ENCODE measurements at places on chromosomes 11 and 22.
A peak's percentile ranks its signal among the peaks of the same experiment; 100 is the strongest.

GRCh38 chr22:17990942-17991341 is 33.4 kb downstream of the MICAL3 start:
- DNase-seq: no peak

- no peak for DNase-seq
Measured at GRCh38 chr11:116631201-116631600, 141.6 kb downstream of the BUD13 start.

GRCh38 chr11:30801357-30801756 is 215.2 kb upstream of the MPPED2 start:
- DNase-seq: no peak

DNA sequence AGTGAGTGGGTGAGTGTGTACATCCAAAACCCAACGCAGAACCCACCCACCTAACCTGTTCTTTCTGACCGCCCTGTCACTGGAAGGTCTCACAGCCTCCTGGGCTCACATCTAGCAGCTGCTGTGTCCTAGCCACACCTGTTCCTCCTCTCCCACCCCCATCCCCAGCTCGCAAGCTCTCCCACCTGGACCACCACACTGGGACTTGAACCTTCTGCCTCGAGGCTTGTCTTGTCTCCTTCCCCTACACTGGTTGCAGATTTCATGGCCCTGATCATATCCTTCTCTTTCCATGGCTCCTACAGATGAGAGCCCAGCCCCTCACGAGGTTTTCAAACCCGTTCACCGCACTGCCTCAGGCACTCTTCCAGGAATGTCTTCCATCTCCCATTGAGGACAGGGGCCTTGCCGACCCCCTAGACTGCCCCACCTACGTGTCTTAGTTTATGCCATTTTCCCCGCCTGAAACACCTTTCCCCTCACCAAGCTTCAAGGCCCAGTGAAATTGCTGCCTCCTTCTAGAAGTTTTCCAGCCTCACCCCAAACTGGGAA is 6.7 kb downstream of the IFITM10 start:
- no peak for DNase-seq

DNA sequence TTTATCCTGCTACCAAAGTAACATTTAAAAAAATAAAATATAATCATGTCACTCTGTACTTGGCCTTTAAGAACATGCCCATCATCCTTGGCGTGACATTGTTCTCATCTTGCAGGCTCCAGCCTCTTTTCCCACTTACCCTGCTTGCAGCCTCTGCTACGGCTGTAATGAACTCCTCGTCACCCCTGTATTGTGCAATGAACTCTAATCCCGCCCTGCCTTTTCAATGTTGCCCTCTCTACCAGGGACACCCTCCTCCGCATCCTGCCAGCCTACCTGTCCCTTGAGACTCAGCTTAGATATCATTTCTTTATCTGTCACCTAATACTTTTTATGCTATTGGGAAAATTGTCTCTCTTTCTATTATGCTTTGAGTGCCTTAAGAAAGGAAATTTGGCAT is 12.6 kb upstream of the MMP20 start:
- no peak for DNase-seq

GRCh38 chr11:114232400-114233059 is 63.7 kb upstream of the NNMT start:
- DNase-seq: no peak

- DNase-seq: no peak
Measured at GRCh38 chr11:11461473-11461872, 108.4 kb upstream of the CSNK2A3 start.

DNA sequence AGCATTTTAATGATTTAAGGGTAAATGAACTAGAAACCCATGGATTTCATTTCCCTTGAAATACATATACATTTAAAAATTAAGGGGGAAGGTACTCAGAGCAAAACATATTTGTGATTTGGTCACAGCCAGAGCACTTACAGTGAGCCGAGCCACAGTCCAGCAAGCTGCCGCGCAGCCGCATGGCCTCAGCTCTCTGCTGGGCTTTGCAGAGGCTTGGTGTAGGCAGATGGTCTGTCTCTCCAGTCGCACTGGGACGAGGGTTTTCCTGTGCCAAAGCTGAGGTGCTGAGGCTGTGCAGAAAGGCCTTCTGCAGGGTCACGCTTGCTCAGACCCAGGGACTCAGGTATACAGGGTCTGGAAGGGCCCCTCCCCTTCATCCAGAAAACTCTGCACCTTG is 367.3 kb downstream of the OPCML start:
- DNase-seq: no peak

GRCh38 chr22:43303751-43304150 is 39.4 kb downstream of the SCUBE1 start:
- DNase-seq: no peak

DNA sequence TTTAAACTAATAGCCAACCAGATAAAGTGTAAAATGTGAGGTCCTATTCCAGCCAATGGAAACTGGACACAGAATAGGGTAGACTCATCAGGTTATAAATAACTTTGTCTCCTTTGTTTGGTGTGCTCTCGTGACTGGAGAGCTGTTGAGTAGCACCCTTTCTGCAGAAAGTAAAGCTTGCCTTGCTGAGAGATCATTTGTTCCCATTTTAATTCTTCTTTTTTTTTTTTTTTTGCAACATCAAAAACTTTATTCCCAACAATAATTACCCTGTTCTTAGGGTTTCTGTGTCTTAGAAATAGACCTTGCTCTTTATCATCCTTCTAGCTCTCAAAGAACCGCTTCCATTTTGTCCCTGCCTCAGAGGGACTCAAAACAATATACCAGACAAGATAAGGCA is 220.4 kb downstream of the FAM76B start:
- DNase-seq: no peak

GRCh38 chr11:36030731-36031281 is 86.9 kb downstream of the LDLRAD3 start:
- DNase-seq: no peak

- DNase-seq: peak; percentile 92
Measured at GRCh38 chr22:31248138-31248745, 36.1 kb downstream of the LIMK2 start.

- no peak for DNase-seq
Measured at GRCh38 chr11:72551571-72551970, 117.2 kb upstream of the CLPB start.

- DNase-seq: no peak
Measured at GRCh38 chr11:8039530-8040260, 41.3 kb upstream of the TUB start.

GRCh38 chr11:47509077-47509536 is 43.8 kb downstream of the CELF1 start:
- DNase-seq: peak; percentile 42

DNA sequence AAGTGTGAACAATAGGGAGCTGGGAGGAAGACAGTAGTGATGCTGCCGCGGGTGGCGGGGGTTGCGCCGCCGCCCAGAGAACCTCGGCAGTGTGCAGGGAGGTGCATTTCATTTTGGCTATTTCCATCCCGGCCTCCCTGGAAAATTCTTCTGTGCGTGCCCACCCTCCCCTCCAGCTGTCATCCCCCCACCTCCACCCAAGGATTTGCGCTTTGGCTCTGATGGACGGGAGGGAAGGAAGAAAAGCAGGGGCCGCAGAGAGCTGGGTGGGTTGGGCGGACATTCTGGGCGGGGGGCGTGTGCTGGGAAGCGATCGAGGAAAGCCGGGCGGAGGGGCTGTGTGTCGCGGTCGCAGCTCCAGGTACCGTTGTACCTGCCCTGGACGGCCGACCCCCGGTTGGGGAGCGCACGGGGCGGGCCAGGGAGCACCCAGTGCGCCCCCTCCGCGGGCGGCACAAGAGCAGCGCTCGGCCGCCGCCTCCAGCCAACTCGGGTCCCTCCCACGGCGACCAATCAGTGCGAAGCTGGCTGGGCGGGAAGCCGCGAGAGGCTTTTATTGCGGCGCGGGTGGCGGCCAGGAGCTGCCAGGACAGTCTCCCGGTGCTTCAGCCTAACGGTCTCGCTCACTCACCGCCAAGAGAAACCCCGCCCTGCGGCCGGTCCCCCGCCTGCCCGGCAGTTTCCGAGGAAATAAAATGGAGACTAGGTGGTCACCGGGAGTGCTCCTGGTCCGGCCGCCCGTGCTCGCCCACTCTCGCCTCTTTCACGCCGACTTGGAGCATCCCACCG is 1.6 kb downstream of the NCAM1 start:
- peak; percentile 10 for DNase-seq

DNA sequence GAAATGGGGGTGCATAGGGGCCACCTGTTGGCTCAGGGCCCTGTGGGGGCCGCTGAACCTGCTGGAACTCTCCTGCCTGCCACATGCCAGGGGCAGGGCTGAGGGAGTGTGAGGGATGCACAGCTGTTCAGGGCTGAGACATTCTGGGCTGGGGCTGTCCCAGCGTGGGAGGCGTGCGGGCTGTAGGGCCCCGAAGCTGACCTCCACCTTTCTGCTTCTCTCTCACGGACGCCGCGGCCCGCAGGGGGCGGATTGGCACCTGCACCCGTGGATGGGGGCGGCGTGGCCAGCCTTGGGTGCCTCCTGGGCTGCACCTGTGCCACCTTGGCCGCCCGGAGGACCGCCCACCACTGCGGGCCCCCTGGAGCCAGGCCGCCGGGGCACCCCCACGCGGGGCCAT is 4.1 kb downstream of the CCDC188 start:
- DNase-seq: no peak

DNA sequence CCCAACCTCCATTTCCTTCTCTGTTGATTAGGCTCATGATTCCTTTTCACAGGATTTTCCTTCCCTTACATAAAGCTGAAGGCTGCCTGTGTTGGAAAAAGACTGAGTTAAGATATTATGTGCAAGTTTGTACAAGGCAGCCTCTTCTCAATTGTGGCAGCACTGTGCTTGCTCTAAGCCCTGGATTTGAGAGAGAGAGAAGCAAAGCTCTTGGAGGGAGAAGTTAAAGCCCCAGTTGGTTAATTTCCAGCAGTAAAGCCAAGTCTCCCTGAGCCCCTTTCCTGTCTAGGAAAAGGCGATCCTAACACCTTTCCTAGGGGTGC is 128.3 kb upstream of the SESN3 start:
- DNase-seq: no peak

GRCh38 chr22:42595434-42595833 is 19.2 kb downstream of the POLDIP3 start:
- DNase-seq: no peak

DNA sequence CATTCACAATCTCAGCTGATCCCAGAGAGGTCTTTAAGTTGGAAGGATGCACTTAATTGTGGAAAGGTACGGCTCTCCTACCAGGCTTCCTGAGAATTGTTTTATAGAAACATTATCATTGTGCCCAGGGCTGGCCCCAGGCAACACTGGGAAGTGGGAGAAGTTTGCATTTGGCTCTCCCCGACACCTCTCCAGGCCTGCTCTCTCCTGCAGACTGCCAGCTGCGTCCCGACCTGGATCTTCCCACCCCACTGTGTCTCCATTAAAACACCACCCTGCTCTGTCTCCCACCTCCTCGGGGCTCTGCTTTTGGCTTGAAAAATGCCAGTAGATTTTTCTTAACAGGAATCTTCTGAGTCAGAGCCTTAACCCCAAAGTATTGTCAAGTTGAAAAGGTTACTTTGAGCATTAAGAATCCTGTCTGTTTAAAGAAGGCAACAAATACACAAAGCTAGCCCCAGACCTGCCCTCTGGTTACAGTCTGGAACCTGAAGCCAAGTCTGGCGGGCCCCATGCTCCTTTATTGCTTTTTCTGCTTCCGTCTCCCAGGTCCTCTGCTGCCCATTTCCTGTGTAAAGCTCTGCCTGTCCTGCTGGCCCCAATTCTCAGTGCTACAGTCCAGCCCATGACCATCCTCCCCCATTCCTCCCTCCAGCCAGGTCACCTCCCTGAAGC is 530.2 kb downstream of the SOX6 start:
- no peak for DNase-seq

DNA sequence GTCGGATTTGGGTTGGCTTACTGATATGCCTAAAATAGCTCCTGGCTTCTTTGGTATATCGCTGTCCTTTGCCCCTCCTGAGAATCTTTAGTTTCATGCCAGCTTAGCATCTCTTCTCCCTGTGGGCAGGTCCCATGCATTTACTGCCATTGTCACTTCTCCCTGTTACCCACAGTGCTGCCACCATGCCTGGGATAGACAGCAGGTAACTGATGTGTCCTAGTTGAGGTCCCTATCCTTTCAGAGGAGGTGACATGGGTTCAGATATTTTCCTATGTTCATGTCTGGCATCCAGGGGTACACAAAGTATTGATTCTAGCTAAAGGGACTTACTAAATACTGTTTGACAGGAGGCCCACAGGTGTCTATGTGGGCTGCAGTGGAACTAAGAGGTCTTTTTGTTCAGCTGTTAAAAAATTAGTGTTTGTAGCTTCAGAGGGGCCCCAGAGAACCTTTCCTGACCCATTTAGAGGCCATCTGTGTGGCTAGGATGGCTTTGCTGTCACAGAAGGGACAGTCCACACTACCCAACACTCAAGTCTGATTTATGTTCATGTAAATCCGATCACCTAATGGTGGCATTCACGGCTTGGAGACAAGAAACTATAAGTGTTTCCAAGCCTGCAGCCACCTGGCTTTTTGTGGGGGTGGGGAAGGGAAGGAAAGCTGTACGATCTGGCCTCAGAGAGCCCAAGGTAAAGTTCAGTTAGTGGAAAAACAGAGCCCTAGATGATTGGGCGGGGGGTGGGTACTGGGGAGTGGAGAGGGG is 8.5 kb downstream of the TIMP3 start:
- no peak for DNase-seq

DNA sequence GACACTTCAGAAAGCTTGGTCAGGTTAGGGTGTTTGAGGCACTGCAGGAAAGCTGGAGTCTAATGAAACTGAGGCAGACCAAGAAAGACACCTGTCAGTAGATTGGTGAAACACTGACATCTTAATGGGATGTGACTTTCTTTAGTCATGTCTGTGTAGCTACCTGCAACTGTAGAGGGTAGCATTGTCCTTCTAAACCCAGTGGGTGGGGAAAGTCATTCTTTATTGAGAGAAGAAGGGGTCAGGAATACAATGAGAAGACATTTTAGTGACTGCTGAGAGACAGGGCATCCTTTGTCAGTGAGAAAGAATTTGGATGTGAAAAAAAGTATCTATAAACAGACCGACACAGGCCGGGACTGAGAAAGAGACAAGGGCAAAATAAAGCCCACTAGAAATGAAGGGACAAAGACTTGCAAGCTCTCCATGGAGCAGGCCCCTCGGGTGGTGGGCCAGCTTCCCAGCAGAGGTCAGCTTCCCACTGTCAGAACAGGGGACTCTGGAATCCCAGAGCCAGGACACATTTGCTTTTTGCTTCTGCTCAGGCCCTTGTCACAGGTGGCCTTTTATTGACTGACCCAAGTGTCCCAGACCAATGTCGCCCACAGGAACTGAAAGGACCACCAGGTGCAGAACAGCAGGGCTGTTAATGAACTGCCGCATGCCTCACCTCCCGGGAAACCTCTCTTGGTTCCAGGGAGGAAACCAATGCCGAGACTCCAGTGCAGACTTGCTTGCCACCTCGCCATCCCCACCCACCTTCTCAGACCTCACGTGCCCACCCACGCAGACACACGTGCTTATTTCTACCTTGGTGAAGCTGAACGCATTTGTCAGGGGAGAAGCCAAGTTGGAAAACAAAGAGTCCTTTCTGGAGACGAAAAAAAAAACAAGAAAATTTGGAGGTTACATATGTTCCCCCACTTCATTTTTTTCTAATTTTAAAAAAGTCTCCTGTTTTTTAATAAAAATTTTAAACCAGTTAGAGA is 212.8 kb downstream of the TENM4 start:
- no peak for DNase-seq

DNA sequence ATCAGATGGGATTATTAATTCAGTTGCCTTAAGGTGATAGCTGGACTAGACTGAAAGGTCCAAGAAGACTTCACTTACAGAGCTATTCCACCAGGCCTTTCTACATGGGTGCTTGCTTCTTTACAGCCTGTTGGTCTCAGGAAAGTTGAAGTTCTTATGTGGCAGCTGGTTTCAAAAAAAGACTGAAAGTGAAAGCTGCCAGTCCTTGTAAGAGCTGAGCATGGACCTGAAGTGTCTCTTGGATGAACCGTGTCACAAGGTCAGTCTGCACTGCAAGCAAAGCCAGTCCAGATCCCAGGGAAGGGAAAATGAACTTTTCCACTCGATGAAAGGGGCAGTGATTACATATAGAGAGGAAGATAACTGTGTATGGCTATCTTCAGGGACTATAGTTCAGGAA is 201.5 kb upstream of the LUZP2 start:
- no peak for DNase-seq

Measured in kidney tubule cell (primary cell).